Stimulated activated CD4-positive, alpha-beta T cell treated with anti-CD3 and anti-CD28 coated beads, TNF-alpha, amount 100 ng/mL, for 24 hours (primary cell): ENCODE measurements at places on chromosomes 1 and 21.

DNA sequence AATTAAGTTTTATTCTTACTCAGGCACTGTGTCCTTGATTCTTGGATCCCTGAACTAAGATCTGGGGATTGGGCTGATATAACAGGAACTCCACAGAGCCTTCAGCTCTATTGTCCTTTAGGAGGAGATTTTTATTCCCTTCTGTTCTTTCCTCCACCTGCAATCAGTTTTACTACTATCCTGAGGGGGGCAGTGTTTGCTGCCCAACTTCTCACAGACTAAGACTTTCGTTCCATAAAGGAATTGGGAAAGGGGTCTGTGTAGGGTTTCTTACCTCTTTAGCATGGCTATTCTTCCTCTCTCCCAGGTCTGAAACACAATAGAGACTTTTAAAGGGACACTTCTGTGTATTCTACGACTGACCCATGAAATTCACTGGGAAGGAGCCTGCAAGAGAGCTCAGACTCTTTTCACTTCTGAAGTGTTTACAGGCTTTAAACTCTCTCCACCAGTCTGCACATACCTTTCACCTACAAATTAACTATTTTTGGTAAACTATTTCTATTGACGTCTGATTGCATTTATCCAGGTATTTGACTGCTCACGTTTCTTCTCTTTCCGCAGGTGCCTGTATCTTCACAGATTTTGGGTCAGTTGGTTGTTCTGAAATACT is 103.3 kb upstream of the DEPDC1 start:
- DNase-seq: no peak

GRCh38 chr1:91781901-91782622 is 103.9 kb downstream of the TGFBR3 start:
- no peak for DNase-seq

- no peak for DNase-seq
Observed at GRCh38 chr1:241607497-241607896, 32.7 kb downstream of the CHML start.

GRCh38 chr1:109246141-109246551 is 3.2 kb upstream of the CELSR2 start:
- DNase-seq: no peak

DNA sequence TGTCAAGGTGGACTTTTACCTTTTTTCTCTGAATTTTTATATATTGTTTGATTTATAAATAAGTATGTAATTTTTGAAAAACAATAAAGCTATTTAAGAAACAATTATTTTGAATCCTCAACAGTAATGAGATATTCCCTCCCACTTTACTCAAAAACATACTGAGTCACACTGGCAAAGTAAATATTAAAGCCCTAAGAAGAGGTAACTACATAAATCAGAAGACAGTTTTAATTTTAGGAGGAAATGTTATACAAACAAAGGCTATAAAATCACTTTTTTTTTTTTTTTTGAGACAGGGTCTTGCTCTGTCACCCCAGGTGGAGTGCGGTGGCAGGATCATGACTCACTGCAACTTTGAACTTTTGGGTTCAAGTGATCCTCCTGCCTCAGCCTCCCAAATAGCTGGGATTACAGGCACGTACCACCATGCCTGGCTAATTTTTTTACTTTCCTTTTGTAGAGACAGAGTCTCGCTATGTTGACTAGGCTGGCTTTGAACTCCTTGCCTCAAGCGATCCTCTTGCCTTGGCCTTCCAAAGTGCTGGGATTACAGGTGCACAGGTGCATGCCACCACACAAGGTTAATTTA is 36.2 kb downstream of the ZSWIM5 start:
- DNase-seq: no peak

DNA sequence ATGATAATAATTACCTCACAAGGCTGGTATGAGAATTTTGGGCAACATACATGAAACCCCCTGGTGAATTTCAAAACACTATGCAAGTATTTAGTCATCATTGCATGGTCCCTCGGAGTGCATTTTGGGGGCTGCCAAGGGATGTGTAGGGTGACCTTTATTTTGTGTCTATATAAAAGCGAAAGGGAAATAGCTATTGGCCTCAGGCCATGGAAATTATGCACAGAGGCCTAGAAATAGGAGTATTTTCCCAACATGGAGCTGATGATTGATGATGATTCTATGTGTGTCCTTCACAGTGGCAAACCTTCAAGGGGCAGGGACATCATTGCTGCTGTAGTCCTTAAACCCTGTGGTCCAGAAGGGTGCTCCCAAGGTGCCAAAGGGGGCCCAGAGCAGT is 265.5 kb downstream of the ST6GALNAC3 start:
- DNase-seq: no peak

DNA sequence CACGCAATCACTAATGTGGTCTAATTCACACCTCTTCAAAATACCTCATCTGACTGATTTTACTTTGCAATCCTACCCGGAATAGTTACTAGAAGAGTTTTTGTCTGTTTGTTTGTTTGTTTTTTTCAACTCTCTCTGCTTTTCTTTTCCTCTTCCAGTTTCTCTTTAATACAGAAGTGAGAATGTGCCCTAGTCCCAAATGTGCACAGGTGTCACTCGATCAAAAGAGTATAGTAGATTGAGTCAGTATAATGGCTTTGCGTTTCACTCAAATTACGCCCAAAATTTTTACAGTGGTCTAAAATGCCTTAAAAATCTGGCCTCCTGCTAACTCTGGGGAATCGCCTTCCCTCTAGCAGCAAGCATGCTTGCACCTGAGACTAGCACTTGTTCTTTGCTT is 1536.8 kb downstream of the KCNT2 start:
- DNase-seq: no peak

DNA sequence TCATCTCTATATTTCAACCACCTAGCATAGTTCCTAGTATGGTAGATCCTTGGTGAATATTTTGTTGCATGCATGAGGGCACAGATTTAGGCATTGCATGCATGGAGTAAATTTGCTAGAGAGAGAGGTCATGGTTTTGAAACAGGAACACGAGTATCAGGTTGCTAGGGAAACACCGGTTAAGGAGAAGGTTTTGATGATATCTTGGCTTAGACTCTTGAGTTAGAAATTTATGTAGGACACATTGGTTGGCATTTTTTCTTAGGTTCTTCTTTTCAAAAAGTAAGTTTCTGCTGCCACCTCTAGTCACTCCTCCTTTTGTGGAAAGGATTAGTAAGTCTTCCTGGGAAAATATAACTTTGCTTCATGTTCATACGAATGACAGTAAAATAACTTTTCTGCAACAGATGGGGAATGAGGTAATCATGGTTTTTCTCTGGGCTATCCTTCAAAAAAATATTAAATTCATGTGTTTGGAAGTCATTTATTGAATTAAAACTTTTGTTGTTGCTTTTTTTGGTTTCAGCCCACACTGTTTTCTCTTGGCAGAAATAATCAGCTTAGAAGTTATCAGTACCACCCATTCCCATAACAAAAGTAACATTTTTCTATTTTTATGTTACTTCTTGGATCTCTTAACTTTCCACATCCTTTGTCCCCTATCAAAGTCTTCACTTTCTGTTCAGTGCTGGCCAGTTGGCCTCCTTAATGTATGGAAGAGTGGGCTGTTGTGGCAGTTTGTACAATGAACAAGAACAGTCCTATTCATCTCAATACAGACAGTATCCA is 97.3 kb downstream of the PLA2G4A start:
- DNase-seq: no peak

DNA sequence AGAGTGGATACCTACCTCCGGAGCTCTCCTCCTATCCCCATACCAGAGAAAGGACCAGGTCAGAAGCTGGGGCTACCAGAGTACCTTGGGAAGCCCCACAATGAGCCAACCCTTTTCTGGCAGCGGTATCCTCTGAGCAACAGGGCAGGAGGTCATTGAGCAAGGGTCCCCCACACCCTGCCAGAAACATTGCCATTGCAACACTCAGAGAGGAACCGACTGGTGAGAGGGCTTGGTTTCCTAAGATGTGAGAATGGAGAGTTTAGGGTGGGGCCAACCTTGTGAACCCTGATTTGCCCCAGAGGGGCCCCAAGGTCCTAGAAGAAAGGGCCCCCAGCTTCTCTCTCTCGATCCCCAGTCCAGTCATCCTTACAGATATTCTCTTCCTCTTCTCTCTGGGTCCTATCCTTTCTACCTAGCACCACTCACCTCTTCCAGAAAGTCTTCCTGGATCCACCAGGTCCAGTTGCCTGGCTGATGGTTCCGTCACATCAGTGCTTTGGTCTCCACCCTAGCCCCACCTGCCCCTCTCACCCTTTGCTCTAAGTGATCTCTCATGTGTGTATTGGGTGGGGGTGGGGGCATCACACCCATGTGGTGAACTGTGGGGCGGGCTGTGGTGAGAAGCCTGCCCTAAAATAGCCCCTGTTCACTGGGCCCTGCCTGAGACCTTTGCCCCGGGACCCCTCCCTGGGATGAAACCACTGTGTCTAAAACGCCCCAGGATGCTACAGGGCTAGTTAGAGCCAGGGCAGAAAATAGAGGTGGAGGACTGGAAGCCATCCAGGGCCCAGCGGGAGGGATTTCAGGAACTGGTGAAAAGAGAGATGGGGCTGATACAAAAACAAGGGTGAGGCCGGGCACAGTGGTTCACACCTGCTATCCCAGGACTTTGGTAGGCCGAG is 8.7 kb downstream of the FGR start:
- DNase-seq: no peak

DNA sequence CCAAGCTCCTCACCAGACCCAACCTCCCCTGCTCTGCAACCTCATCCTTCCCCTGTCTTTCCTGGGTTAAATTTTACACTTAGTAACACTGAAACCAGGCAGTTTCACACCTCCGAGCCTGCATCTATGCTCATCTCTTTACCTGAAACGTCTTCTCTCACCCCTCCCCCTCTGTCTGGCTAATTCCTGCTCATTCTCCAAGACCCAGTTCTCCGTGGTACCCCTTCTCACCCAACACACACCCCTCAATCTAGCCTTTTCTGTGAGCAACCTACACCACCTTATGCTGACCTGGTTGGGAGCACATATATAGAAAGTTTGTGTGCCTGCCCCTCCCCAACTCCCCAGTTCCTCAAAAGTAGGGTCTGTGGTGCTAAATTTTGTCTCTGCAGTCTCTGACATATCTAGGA is 3.7 kb upstream of the KIAA1614 start:
- no peak for DNase-seq

DNA sequence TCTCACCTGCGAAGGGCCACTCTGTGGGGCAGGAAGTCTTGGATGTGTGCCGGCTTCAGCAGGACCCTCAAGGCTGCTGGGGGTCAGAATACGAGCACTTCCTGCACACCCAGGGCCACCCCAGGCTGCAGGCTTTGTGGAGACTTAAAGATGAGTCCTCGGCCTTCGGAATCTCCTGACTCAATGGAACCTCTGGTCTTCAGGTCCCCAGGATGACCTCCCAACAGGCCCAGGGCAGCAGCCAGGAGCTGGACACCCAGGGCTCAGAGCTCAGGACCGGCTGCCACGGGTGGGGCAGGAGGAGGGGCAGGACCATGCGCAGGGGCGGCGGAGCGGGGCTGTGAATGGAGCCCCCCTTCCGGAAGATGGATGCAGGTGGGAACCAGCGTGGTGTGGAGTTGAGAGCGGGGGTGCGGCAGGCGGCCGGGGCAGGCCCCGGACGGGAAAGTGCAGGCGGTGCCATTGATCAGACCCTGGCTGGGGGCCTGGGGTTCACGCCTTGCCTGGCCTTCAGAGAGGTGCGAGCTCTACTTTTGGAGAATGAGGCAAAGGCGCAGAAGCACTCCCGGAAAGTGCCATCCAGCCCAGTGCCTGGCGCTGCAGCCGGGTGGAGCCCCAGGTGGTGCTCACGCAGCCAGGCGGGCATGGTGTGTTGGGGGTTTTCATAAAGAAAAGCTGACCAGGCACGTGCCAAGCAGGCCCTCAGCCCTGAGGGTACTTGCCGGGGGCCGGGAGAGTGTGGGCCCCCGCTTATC is 10.4 kb downstream of the COL18A1 start:
- DNase-seq: no peak

DNA sequence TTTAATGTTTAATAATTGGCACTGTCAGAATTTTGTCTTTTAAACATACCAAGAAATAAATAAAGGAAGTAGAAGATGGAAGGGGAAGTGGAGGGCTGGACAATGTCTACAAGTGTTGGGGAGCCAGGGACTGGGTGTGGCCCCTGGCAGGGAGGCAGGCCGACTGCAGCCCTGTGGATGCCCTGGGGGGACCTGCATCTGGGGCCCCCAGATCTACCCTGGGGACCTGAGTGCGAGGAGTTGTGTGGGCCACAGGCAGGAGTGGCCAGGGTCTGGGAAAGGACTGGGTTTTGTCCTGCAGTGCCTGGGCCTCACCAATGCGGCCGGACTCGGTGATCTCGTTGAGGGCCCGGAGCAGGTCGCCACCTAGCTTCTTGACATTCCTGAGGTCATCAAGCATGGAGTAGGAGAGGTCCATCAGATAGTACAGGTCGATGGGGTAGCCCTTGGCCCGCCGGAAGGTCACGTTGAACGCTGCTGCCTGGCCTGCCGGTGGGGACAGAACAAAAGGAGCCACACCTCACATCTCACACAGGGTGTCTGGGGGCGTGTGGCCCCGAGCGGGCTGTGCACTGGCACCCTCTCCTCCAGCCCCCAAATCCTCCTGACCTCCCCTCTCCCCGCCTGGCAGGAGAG is 17.5 kb downstream of the ITGB2 start:
- DNase-seq: no peak

DNA sequence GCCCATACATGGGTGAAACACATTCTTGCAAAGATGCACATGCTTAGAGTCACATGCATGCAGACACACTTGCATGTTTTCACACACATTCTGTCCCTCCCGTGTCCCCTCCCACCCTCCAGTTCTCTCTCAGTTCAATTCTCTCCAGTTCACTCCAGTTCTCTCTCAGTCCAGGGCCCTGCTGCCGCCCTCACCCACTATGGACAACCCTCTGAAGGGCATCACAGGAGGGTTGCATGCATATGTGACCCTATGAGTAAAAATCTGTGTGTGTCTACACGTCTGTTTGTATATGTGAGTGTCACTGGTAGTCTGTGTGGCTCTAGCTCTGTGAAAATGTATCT is 21.8 kb upstream of the ADGRB2 start:
- DNase-seq: no peak

DNA sequence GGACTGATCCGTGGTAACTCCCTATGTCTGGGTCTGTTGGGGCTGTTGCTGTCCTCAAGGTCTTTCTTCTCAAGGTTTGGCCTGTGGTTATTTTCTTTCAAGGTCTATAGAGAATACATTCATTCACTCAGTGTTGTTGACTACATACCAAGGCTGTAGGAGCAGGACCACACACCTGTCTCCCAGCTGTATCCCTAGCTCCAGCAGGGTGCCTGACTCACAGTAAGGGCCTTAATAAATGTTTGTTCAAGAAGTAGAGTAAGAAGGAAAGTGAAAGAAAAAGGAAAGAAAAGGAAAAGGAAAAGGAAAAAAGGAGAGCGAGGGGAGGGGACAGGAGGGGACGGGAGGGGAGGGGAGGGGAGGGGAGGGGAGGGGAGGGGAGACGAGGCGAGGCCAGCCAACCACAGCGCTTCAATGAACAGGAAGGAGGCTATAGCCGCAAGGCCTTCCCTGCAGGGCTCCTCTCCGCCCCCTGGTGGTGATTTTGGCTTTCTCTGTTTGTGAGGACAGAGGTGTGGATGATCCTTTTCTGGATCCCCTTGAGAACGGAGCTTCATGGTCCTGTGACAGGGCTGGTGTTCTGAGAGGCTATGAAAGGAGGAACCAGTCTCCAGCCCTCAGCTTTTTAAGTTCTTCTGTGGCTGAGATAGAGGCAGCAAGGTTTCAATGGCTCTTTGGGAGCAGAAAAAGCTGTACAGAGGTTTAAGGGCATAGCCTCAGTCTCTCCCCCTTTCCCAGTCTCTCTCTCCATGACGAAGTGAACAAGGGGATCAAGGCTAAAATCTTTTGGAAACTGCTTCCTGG is 30.6 kb upstream of the LCE5A start:
- peak; percentile 42 for DNase-seq
